M059J (cell line): ENCODE measurements at places on chromosomes 12 and 14.

GRCh38 chr12:123931686-123932321 is 40.8 kb downstream of the CCDC92 start:
- no peak for DNase-seq

GRCh38 chr14:71155743-71156142 is 248.5 kb downstream of the PCNX1 start:
- DNase-seq, result no peak

DNA sequence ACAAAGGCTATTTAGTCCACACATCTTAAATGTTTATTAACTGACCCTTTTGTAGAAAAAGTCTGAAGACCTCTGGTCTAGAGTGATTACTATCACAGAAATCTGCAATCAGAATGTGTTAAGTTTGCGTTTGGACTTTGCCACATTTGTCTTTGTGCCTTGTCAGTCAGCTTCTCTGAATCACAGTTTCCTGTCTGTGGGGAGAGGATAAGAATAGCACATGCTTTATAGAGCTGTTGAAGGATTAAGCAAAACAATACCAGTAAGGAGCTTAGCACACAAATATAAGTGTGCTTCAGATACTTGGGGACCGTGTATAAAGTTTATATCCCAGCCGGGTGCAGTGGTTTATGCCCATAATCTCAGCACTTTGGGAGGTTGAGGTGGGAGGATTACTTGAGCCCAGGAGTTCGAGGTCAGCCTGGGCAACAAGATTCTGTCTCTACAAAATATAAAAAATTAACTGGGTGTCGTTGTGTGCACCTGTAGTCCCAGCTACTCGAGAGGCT is 63.0 kb upstream of the BTG1 start:
- DNase-seq, result peak; percentile 77

DNA sequence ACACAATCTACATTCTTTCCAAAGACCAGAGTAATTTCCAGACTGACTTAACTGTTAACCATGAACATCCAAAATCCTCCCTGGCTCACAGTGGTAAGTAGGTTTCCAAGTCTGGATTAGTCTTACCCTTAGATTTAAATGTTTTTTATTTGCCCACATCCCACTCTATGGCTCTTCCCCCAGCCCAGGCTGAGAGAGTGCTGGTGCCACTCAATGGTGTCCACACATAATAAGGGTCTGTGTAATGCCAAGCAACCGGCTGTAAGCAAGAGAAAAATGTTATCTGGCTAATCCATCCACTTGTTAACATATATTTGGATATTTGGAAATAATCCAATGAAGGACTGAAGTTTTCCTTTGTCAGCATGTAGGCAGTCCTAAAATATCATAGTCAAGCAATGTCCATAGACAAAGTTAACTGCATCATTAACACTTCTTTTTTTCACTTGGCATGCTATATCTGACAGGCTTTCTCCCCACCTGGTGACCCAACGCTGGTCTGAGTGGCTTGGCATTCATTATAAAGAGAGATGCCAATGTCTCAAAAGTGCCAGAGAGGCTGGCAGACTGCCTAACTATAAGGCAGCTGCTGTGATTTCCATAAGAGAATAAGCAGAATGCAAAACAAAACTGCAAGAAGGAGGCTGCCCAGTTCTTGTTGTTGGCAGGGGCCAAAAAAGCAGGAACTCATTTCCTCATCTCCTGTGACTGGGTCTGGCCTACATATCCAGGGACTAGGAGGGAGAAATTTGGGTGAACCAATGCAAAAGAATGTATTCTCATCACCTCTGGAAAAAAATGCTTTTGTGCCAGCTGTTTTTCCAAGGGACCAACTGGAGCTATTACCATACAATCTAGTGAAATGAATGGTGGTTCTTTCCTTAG is 13.9 kb upstream of the HOXC13 start:
- DNase-seq, result no peak

DNA sequence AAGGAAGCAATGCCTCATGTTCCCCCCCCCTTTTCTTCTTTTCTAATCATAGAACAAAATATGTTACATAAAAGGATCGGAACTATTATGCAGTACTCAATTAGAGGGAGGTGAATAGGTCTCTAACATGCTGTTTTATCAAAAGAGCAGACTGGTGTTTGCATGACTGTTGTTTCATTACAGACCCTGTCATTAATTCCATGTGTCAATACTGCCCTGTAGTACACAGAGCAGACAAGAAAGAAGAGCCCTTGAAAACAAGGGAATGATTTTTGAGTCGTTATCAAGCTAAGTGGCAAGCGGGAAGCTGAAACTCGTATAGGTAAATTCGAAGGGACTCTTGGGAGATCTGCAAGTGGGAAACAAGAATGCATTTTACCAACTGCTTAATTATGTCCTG is 76.9 kb upstream of the TMEM263 start:
- no peak for DNase-seq

DNA sequence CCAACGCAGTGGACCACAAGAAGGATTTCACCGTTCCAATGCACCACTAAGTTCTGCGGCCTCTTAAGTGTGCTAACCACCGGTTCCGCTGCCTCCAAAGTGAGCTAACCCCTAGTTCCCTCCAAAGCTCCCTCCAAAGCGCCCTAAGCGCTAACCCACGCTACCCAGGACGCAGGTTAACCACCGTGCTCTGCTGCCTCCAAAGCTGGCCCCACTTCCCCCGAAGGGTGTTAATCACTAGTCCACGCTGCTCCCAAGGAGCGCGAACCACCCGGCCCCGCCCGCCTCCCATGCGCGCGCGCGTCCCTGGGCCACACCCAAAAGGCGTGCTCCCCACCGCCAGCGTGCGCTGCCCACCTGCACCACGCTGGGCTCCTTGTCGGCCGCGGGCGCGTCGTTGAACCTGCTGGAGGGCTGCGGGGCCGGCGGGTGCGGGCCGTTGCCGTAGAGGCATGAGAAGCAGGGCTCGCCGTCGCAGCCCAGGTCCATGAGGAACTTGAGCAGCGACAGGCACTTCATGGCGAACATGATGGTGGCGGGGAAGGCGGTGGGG is 11.7 kb downstream of the FAM181A start:
- DNase-seq, result no peak
